Breast epithelium (tissue), 4 donors: ENCODE measurements at places on chromosomes 12 and 14. TPM values are rescaled to one million over a fixed set of nuclear protein-coding genes. Genes with fewer than 3 reads are reported as not detected.

DNA sequence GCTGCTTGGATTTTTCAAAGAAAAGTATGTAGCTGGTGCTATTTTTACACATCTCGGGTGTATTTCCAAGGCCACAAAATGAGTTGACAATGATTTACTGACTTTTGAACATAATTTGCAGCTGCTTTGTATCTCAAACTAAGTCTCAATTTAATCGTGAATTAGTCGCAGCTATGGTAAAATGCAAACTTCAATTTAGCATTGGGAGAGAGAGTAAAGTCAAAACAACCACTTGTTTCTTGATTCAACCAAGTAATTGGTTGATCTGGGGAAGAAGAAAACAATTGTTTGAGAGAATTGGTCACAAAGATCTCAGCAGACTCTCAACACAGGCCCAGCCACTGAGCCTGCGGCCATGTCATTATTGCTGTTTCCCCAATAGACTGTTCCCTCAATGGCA, 75.0 kb upstream of the DYRK2 start:
- DNase-seq = no peak

DNA sequence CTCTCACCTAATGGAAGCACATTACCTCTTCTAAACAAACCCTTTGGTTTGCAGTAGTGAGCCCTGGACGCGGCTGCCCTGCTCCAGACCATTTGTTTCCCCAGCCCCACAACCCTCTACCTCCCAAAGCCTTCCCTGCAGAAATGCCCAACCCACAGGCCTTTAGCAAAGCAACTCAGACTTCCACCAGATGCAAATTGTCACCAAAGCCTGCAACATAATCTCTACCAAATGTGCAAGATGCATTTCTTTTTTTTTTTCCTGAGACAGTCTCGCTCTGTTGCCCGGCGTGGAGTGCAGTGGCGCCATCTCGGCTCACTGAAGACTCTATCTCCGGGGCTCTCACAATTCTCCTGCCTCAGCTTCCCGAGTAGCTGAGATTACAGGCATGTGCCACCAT, 56.2 kb downstream of the VWF start:
- no peak for DNase-seq

- no peak for DNase-seq
Observed at GRCh38 chr12:52054231-52054832, 3.1 kb downstream of the NR4A1 start.

DNA sequence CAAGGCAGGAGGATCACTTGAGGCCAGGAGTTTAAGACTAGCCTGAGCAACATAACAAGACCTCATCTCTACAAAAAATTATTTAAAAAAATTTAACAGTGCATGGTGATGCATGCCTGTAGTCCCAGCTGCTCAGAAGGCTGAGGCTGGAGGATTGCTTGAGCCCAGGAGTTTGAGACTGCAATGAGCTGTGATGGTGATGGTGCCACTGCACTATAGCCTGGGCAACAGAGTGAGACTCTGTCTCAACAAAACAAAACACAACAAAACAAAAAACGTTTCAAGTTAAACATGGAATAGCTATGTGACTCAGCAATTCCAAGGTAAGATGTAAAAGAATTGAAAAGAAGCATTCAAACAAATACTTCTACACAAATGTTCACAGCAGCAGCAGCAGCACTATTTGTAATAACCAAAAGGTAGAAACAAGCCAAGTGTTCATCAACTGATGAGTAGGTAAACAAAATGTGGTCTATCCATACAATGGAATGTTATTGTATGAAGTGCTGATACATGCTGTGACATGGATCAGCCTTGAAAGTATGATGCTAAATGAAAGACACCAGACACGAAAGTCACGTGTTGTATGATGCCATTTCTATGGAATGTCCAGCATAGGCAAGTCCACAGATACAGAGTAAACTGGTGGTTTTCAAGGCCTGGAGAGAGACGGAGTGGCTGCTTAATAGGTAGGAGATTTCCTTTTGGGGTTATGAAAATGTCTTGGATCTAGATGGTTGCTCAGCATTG, 31.4 kb downstream of the CFAP251 start:
- no peak for DNase-seq

- DNase-seq = no peak
Observed at GRCh38 chr14:23612354-23612732, 23.8 kb upstream of the DHRS2 start.

GRCh38 chr14:94555991-94556390, 5.3 kb upstream of the SERPINA4 start:
- DNase-seq = no peak

- no peak for DNase-seq
Observed at GRCh38 chr14:70823281-70823680, 14.0 kb upstream of the MAP3K9 start.

DNA sequence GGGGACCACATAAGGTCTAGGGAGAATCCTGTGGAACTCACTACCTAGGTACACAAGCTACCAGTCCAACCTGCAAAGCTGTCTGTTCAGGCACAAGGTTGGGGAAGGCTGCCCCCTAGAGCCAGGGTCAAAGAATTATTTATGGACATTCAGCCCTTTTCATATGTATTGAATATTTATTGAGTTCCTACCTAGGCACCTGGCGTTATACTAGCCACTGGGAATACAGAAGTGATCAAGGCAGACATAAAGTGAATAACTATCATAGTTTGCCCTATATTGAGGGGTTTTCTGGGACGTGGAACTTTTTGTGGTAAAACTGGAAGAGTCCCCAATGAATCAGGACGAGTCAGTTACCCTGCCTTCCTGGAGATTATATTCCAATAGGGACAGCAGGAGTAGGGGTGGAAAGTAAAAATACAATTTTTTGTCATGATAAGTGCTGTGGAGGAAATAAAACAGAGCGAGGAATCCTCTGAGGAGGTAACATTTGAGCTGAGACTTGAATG, 5.8 kb upstream of the SLC48A1 start:
- no peak for DNase-seq

DNA sequence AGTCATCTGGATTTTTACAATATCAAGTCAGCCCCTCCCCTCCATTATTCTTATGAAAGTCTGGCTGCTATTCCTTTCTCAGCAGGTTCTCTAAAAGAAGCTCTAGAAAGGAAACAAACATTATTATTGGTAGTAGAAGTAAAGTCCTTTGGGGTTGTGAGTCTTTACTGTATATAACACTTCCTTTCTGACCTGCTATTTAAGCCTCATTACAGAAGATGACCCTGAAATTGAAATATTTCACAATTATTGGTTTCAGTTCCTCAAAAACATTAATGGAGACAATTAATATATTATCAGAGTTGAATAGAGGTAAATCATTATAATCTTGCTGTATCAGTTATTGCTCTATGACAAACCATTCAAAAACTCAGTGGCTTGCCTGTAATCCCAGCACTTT, 19.3 kb downstream of the PLEKHA5 start:
- DNase-seq = no peak

DNA sequence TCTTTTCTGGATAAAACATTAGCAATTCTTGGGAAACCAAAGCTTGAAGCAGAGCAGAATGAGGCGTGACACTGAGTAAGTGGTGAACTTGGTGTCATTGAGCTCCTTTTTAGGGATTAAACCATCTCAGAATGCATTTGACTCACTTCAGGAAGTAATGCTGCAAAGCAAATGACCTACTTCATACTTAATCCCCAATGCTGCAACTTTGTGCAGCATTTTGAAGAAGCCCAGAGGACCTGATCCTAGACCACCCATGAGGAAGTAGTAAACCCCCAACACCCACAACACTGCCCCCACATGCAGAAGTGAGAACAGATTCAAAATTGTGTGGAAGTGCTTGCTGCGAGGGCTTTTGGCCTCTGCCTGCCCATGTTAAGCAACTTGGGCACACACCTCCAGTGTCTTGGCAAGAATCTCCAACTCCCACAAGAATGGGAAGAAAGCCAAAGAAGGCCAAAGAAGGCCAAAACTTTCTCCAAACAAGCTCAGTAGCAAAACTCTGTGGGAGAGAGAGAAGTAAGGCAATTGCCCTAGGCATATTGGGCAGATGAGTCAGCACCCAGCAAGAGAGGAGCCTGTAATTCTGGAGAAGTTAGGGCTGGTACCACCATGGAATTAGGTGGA, 69.2 kb upstream of the ETV6 start:
- DNase-seq = peak; percentile 83

GRCh38 chr14:91573528-91573893, 63.4 kb upstream of the PPP4R3A start:
- DNase-seq = no peak

- DNase-seq = no peak
Observed at GRCh38 chr12:52347551-52348510, 19.4 kb downstream of the KRT85 start.

GRCh38 chr12:92028441-92028709, 117.3 kb downstream of the BTG1 start:
- DNase-seq = no peak

- no peak for DNase-seq
Observed at GRCh38 chr12:47740606-47741339, 15.5 kb upstream of the ENDOU start.

DNA sequence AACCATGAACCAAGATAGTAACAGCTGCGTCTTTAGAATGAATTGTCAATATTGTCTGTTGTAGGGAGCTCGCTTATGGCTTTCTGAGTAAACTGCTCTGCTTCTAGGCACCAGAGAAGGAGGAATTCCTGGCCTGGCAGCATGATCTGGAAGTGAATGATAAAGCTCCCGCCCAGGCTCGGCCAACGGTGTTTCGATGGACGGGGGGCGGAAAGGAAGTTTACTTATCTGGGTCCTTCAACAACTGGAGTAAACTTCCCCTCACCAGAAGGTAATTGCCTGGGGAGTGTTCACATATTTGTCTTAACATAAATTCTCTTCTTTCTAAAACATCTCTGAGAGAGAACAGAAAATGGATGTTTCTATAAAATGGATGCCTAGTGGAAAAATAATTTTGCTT, 4.3 kb downstream of the PRKAB1 start:
- no peak for DNase-seq

GRCh38 chr14:45698462-45699134, 445.6 kb upstream of the MIS18BP1 start:
- no peak for DNase-seq

SLC5A8 gene
- total RNA-seq = 0.29 TPM

EMP1 gene
- total RNA-seq = 444 TPM

GALNT16 gene
- total RNA-seq = 6.3 TPM

SLCO1C1 gene
- total RNA-seq = 0.48 TPM

ERP27 gene
- total RNA-seq = 8.5 TPM

SPATS2 gene
- 24.0 TPM for total RNA-seq

KRT74 gene
- total RNA-seq = not detected

CCDC184 gene
- 2.0 TPM for total RNA-seq

COX6A1 gene
- 649 TPM for total RNA-seq

TMEM132D gene
- total RNA-seq = not detected

SSTR1 gene
- total RNA-seq = 0.33 TPM

TTC7B gene
- total RNA-seq = 29.1 TPM
